ENCODE measurements at places on chromosomes 7 and 10.

DNA sequence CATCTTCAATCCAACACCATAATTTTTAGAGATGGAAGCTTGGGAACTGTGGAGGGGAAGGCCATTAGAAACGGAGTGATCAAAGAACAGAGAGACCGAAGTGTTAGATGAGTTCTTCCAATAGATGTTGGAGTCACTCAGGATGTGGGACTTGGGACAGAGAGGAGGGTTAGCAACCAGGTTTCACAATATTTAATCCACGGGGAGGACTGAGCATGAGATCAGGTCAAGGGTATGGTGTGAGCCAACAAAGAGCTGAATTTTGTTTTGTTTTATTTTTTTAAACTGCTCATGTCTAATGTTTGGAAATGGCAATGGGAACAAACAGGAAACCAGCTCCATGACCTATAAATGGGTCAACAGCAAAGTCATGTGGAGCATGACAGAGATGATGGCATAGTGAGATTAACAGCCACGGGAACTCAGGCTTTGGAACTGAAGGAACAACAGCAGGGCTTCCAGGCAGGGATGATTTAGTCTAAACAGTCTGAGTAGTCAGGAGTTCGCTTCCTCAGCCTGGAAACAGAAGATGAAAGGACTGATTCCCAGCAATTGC, 38.9 kb upstream of the AMPH start:
- peak; percentile 18 for DNase-seq

- no peak for DNase-seq
These were observed 516.4 kb downstream of the PCDH15 start for GRCh38 chr10:54284526-54285193.

DNA sequence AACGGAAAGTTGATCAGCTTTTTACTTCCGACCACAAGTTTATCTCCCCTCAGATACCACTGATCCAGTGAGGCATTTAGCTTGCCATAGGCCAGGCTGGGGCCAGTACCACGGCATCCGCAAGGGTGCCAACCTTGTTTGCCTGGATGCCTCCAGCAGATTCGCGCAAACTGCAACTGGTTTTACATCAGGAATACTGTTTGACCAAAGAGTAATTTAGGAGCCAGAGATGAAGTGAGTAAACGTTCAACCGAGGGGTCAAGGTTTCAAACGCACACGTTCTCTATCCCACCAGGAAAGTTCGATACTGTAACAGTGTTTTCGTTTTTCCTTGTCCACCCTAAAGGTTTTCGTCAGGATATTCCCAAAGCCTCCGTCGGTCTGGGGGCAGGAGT, 266 bp upstream of the MDFIC start:
- no peak for DNase-seq

DNA sequence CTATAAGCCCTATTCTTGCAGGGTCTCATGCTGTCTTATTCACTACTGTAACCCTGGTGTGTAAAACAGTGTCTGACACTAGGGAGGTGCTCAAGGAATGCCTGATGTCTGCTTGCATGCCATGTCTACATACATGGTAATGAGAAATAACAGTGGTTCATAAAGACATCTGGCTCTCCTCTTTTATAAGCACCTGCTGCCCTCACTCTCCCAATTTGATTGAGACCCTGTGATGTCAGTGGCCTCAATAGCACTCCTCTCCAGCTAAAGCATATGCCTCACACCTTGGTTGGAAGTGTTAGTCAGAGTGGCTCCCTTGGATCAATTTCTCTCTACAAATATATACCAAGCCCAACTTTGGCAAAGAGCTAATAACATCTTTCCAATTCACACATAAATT, 30.6 kb downstream of the ANK3 start:
- no peak for DNase-seq

DNA sequence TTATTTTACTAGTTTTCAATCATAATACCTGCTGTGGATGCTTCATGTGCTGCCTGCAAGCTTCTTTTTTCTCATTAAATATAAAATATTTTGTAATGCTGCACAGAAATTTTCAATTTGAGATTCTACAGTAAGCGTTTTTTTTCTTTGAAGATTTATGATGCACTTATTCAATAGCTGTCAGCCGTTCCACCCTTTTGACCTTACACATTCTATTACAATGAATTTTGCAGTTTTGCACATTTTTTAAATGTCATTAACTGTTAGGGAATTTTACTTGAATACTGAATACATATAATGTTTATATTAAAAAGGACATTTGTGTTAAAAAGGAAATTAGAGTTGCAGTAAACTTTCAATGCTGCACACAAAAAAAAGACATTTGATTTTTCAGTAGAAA, 103.0 kb downstream of the PTEN start:
- DNase-seq, result no peak

DNA sequence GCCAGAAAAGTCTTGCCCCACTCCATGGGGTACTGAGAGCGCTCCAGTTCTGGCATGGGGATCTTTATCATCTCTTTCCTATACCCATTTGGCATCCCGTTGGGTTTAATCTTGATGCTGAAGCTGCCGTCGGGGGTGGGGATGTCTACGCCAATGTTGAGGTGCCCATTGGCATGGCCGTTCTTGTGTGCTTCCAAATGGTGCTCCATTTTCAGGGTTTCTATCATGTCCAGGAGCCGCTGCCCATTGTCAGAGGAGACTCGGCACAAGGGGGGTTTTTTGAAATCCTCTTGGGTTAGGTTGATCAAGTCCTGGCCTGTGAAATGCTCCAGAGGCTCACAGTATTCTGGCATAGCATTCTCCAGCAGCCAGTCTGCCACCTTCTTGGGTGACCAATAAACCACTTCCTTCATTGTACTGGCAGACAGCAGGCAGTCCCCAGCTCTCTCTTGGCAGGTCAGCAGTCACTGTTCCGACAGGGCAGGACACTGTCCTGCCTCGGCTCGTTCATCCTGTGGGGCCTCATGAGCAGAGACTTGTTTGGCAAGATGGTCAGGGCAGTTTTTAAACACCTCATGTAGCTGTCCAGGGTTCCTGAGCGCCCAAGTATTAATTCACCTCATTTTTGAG, 92.5 kb upstream of the ASAH2 start:
- no peak for DNase-seq

DNA sequence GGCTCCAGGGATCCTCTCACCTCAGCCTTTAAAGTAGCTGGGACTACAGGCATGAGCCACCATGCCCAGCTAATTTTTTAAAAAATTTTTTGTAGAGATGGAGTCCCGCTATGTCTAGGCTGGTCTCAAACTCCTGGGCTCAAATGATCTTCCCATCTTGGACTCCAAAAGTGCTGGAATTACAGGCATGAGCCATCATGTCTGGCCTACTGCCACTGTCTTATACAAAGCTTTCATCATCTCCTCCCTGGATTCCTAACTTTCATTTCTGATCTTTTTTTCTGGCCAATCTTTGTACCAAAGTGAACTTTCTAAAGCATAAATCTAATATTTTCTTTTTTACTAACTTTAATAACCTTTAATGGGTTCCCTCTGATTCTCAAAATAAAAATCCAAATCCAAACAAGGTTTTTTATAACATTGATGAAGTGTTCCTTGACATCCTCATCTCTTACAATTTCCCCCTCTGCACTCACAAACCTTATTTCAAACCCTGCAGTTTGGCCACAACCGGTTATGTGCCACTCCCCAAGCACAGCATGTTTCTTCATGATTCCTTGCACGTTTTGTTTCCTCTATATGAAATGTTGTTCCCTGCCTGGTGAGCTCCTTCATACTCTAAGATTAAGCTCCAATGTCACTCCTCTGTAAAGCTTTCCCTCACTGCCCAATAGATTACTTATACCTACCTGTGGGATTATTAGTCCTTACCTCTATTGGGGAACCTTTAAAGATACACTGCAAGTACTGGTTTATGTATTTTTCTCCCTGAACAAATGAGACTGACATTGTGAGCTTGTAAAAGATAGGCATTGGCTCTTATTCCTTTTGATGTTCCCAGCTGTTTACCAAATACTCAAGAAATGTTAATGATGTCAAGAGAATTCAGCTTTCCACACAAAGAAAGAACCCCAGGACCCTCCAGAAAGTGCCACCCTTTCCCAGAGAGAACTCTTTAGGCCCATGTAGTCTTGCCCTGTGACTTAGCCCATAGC, 101.7 kb downstream of the HOXA1 start:
- DNase-seq, result peak; percentile 67

DNA sequence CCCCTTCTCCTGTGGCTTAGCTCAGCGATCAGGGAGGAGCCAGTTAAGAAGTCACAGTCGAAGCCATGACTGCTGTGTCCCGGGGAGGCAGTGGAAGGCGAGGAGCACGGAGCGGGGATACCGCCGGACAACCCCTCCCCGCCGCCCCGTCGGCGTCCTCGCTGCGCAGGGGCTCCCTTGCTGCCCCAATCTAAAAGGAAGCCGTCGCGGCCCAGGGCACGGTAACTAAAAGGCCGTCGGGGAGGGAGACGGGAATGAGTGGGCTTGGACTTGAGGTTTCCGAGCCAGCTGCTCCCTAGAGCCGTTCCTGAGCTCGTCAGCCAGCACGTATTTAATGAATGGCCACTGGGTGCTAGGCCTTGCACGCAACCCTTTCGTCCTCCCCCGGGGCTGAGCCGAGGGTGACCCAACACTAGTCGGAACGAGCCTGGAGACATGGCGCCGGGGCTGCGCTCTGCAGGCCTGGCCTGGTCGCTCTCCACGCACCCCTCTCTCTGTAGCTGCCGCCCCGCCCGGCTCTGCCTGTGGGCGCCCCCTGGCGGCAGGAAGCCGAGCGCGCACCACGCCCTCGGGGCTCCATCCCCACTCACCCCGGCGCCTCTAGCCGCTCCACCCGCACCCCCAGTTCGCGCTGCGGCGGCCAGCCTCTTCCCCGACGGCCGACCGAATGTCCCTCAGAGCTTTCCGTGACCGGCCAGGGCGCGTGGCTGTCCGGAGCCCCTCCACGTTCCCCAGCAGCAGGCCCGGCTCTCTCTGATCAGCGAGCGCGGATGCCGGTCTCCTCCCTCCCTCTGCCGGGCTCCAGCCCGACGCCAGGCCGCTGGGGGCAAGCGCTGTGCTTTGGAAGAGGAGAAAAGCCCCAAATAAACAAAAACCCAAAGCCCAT, 29.3 kb upstream of the KCNK18 start:
- DNase-seq, result no peak

DNA sequence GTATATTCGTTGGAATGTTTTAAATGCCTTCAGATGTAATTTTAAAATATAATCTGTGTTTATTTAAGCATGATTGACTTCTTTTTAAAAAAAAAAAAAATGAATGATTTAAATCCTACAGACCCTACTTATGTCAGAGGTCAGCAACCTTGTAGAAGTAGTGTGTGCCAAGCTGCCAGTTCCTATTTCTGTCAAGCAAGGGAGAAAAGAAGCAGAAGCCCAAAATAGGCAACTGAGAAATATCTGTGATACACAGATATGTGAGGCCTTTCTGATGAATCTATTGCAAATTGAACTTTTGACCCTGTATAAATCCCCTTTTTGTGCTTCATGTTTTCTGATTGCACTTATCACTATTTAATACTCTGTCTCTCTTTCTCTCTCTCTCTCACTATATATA, 199.5 kb downstream of the LRRN3 start:
- no peak for DNase-seq

- DNase-seq, result no peak
These were observed 6.8 kb downstream of the DLG5 start for GRCh38 chr10:77919713-77920108.

GRCh38 chr10:11020548-11020942, 2.9 kb downstream of the CELF2 start:
- DNase-seq, result no peak

All from stromal cell of bone marrow (primary cell).